ENCODE measurements at places on chromosomes 4 and X. TPM values are rescaled to one million over a fixed set of nuclear protein-coding genes. Genes with fewer than 3 reads are reported as not detected.

Gene GPR50
- not detected for total RNA-seq

Gene RTL9
- 0.37 TPM for total RNA-seq

Gene KLHL8
- total RNA-seq = 14.4 TPM

Gene IGSF1
- total RNA-seq = 0.17 TPM

Gene DCTD
- total RNA-seq = 52.9 TPM

Gene ZNF518B
- 10.7 TPM for total RNA-seq

Gene BRCC3
- total RNA-seq = 7.8 TPM

Gene SLITRK4
- 0.28 TPM for total RNA-seq

Gene CABS1
- not detected for total RNA-seq

Gene RNF128
- total RNA-seq = 60.4 TPM

Gene SETD7
- total RNA-seq = 13.3 TPM

Gene BMPR1B
- total RNA-seq = 0.70 TPM

Gene FAAH2
- 13.9 TPM for total RNA-seq

Gene PDZD4
- 1.8 TPM for total RNA-seq

Gene MAGEB17
- total RNA-seq = not detected

Gene PPA2
- total RNA-seq = 48.3 TPM

Gene DACH2
- not detected for total RNA-seq

Gene GAGE1
- not detected for total RNA-seq

Gene SHOX
- total RNA-seq = not detected

Gene PHKA1
- total RNA-seq = 1.7 TPM

Gene ZCCHC18
- 0.09 TPM for total RNA-seq

Gene FRMPD3
- total RNA-seq = under 0.01 TPM

Gene DNASE1L1
- total RNA-seq = 22.1 TPM

Gene NPY2R
- total RNA-seq = not detected

Gene HSFX1
- 0.19 TPM for total RNA-seq

Gene ZDHHC15
- 0.23 TPM for total RNA-seq

Gene TMEM175
- 18.6 TPM for total RNA-seq

Gene SLC4A4
- total RNA-seq = 3.0 TPM

Gene GPAT3
- 1.8 TPM for total RNA-seq

Gene WAS
- total RNA-seq = 5.6 TPM

Gene CD38
- 6.1 TPM for total RNA-seq
